Activated T-cell treated with anti-CD3 and anti-CD28 coated beads, Interleukin-2, amount 50 U/mL, for 24 hours (primary cell): ENCODE measurements at places on chromosomes 3 and 15.

- DNase-seq: no peak
Observed at GRCh38 chr3:57064001-57064400, 3.5 kb downstream of the SPATA12 start.

DNA sequence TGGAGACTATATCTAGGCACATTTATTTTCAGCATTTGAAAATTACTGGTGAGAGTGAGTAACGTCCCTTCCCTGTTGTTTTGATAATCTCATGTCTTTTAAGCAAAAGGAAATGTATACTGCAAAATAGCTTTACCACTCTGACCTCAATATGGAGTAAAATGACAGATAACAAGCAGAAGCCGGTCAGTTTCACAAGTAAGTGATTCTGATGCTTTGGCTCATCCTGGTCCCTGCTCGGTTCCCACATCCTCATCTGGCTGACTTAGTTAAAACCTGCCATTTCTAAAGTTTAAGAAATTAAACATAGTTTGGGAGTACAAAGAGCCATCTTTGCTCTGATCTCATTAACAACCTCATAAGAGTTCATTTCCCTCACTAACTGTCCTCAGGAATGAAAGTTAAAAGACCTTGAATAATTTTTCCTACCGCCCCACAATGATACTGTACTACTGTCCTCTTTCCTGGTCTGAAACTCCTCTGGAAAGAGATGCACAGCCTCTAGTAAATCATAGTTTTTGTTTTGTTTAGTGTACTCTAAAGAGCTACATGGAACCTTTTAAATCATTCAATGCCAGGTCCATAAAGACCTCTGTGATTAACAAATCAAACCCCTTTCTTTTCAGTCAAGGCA, 72.3 kb upstream of the ICE2 start:
- DNase-seq: no peak

DNA sequence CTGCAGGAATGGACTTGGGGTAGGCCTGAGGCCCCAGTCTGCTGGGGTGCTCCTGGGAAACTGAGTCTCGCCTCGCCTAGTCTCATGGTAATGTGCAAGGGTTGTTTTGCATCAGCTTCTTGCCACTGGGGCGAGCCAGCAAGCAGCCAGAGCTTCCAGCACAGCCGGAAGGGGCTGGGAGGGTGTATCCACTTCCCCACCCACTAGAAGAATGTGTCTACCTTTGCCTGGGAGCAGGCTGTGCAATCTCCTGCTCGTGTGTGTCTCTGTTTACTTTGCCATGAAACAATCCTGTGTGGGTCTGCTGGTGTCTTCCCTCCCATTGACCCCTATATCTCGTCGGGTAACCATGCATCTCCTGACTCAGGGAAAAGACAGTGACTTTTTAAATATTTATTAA, 21.8 kb upstream of the ERICH6 start:
- no peak for DNase-seq

- DNase-seq: no peak
Observed at GRCh38 chr15:78314181-78314581, 14.8 kb upstream of the SKIC8 start.

GRCh38 chr3:15336057-15336456, 3.7 kb upstream of the SH3BP5 start:
- DNase-seq: no peak

DNA sequence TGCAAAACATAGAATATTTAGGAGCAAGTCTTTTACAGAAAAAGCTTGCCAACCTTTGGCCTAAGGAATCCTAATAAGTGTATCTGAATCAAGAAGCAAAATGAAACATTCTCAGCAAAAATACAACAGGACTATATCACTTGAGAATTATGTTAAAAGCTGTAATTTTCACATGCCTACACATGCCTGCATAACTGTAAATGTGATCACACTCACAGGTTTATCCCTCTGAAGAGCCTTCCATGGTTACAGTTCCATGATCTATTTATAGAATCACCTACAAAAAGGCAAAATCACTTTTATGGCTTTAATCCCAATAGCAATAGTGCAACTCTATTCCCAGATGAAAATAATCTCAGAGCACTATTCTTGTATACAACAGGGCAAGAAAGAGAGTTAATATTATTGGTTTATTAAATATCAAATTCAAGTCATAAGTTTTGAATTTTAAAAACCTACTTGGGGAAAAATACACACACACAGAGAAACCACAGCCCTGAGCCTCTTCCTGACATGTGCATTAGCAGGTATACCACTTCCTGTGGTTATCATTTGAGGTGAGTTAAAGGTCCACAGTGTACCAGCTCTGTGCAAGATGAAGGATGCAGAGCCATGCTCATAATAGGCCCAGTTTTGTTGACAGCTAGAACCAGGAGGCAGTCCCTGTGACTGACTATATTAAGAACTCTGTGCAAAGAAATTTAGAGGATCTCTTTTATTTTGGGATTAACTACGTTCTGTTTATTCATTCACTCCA, 252.5 kb upstream of the TGFBR2 start:
- no peak for DNase-seq

DNA sequence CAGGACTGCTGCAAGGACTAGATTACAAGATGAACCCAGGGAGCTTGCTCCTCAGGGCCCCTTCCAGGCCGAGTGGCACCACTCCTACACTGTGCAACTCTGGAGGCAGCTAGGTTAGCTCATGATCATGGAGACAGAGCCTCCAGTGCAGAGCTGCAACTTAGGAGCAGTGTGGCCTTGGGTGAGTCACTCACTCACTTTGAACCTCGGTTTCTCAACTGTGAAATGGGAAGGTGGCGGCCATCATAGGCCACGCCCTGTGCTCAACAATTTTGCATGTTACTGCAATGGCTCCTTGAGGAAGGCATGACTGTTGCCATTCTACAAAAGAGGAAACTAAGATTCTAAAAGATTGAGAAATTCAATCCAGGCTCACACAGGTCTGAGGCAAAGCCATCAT, 11.2 kb upstream of the CXCR6 start:
- no peak for DNase-seq

DNA sequence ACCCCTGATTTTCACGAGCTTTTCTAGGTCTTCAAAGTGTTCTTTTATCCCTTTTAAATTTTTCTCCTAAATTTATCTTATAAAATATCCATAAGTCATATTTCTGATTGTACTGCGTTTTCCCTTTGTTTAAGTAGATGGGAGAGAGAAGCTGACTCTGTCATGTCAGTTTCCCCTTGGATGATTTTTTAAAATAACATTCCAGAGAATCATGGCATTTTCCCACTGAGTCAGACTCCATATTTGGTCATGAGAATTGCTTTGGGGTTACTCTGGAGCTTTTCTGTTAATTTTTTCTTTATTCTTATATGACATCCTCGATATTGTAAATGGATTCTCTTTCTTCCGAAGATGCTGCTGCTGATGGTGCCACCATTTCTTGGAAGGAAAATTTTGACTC, 28.6 kb upstream of the UMPS start:
- no peak for DNase-seq

DNA sequence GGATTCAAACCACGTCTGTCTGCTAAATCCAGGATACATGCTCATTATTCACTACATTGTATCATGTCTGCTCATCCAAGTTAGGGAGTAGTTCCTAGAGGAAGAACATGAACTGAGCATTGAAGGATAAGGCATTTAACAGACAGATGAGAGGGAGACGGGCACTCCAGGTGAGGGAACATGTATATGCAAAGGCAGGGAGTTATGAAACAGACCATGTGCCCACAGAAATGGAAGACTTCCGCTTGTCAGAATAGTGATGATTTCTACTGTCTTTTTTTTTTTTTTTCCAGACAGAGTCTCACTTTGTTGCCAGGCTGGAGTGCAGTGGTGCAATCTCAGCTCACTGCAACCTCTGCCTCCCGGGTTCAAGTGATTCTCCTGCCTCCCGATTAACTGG, 5.0 kb upstream of the NDUFAF1 start:
- DNase-seq: no peak
